Mesenteric fat pad (tissue), 1 donor: ENCODE measurements at places on chromosomes 2 and 18.

DNA sequence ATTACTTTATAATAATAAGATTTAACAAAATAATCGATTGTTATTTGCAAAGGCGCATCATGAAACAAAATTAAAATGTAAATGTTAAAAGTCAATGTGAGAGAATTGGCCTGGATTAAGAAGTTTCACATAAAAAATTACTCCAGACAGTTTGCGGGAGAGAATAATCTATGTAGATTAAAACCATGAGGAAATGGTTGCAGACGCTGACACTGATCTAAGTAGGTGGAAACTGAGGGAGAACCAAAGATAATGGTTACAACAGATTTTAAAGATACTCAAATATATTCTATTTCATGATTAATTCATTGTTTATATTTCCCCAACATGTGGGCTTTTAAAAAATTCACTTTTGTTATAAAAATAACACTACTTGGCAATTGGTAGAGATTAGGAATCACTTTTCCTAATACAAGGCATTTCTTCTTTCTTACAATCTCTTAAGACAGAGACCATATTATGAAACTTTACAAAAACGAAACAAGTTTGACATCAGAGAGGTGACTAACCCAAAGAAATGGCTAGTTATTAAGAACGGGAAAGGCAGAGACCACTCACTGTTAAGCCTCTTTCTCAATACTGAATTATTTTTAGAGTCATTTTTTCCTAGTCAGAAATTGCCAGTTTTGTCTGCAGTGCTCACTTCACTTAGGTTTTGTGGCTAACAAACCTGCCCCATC is 1.6 kb downstream of the KANSL1L start:
- no peak for DNase-seq

DNA sequence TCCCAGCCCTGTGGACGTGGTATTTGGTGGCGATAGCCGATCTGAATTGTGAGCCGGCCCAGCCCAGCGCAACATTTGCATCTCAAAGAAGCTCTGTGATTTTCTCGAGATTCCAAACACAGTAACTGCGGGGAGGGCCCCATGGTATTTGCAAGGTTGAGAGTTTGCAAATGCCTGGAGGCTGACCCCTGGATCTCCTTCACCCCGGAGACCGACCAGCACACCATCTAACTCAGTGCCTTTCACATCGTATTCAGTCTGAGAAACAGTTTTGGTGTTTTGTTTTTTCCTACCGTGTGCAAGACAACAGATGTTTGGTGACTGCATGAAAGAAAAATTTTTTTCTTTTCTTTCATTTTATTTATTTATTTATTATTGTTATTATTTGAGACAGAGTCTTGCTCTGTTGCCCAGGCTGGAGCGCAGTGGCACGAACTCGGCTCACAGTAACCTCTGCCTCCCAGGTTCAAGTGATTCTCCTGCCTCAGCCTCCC is 40.3 kb downstream of the MYCN start:
- DNase-seq = peak; percentile 82

DNA sequence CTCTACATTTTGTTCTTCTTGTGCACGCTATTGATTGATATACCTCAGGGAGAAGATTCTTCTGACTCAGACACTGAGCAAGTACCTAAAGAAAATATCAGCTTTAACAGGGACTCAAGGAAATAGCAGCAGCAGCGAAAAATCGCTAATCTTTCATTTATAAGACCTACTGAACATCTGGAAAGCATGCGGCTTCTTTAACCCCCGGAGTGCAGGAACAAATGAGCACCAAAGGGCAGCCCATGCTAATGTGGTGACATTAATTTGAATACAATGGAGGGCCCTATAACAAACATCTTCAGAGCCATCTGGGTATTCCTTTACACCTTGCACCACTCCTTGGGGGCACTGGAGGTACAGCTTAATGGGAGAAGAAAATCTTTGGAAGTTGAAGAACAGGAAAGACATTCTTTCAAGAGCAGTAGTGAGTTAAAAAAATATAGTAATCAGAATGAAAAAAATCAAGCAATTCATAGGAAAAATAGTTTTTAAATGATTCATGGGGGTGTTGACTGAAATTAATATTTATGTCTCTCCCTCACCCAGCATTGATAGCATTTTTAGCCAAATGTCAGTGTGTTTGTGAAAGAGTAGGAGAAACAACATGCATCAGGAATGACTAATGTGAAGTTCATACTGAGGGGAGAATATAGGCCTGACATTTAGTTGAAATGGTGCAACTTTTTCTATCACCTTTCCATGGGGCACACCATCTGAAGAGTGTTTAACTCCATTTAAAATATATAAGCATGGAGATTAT is 281.7 kb downstream of the HRH4 start:
- no peak for DNase-seq

DNA sequence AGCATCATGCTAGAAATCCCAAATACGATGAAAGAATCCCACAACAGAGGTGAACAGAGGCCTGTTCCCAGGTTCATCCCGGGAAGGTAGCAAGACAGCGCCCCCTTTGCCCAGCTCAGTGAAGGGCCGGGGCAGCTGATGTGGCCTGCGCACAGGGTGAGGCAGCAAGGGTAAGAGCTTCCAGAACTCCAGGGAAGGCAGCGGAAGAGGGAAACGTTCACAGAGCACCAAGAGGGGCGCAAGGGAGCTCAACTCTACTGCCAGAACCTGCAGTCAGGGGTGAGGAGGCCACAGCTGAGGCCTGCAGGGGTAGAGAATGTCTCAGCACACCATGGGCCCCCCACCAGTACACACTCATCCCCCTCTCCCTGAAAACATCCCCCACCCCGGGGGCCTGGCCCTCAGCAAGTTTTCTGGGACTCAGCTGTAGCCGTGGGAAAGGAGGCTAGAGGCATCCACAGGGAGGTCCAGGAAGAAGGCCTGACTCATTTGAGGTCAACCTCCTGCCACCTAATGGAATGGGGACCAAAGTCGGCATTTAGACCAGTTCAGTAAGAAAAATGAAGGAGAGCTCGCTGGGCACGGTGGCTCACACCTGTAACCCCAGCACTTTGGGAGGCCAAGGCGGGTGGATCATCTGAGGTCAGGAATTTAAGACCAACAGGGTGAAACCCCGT is 95.6 kb upstream of the ASAP2 start:
- no peak for DNase-seq

DNA sequence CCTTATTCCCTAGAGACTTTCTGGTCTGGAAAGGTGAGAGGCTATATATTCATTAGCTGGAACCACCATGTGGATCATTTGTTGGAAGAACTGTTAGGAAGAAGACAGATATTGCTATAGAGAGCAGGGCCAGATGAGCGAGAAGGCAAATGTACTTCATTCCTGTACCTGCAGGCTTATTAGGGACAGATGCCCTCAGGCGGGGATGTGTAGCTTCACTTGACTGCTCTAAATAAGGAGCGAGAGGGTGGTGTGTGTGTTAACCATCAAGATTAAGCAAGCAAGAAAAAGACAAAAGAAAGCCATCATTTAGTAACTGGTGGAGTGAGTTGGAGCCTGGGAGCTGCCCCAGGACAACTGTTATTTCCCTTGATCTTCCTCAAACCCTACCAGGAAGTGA is 36.4 kb downstream of the NEDD4L start:
- DNase-seq = no peak

GRCh38 chr18:11561293-11561692 is 48.1 kb upstream of the SLC35G4 start:
- no peak for DNase-seq

GRCh38 chr2:134738141-134738870 is 19.5 kb upstream of the TMEM163 start:
- DNase-seq = no peak

GRCh38 chr18:44545359-44545985 is 135.2 kb upstream of the SETBP1 start:
- no peak for DNase-seq

DNA sequence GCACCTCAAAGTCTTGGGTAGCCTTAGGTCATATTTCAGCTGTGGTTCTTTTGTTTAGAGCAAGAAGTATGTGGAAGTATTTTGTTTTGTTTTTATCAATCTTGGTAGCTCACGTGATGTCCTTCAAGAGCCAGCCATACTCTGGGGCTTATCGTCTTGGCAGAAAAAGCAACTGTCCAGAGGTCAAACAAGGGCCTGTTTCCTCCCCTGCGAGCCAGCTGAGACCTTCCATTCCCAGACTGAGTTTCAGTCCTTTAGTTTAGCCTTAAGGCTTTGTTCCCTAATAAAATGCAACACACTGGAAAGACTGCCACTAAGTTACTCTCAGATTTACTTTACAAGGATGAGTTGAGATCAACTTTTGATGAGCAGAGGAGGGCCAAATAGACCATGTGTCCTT is 63.5 kb downstream of the TXNL1 start:
- DNase-seq = no peak

- no peak for DNase-seq
Observed at GRCh38 chr18:52175406-52175805, 164.6 kb upstream of the DCC start.

- no peak for DNase-seq
Observed at GRCh38 chr2:49490710-49491109, 336.4 kb upstream of the FSHR start.

GRCh38 chr2:236795861-236796219 is 226.2 kb downstream of the ACKR3 start:
- no peak for DNase-seq

- no peak for DNase-seq
Observed at GRCh38 chr2:203580844-203581243, 45.7 kb upstream of the RAPH1 start.

GRCh38 chr18:9546468-9546867 is 67.9 kb downstream of the PPP4R1 start:
- DNase-seq = no peak

- no peak for DNase-seq
Observed at GRCh38 chr2:237020090-237020489, 65.6 kb upstream of the COPS8 start.

GRCh38 chr2:143431316-143431715 is 302.1 kb downstream of the ARHGAP15 start:
- no peak for DNase-seq

GRCh38 chr18:11983592-11983991 is 2.3 kb downstream of the IMPA2 start:
- peak; percentile 88 for DNase-seq

DNA sequence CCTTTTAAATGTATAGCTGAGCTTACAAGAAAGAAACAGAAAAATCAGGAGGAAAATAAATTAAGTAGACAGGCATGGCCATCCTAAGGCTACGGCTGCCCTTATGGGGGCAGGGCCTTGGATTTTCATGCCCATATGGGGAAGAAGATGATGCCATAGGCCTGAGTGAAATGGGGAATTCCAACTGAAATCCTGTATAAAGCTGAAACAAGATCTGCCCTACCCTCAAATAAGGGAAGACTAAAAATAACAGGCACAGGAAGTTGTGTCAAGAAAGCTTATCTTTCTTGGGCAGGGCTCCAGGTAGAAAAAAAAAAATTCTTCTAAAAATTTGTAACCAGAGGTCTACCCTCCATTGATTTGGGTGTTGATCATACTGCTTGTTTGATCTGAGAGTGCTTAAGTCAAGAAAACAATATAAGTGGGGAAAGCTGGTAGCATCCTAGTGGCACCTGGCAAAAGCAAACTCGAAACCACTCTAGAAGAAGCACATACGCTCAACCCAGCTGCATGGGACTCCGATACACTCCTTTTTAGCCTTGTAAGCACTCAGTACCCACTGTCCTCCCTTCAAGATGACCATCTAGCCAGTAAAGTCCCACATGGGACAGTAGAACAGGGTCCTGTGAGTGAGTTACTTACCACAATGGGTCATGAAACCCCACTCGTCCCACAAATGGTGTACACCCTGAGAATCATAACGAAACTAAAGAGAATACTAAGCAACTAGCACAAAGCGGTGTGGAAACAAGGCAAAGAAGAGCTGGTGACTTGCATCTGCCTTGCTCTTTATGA is 22.3 kb downstream of the DNAH7 start:
- no peak for DNase-seq

- no peak for DNase-seq
Observed at GRCh38 chr2:214881647-214882202, 72.2 kb upstream of the BARD1 start.

DNA sequence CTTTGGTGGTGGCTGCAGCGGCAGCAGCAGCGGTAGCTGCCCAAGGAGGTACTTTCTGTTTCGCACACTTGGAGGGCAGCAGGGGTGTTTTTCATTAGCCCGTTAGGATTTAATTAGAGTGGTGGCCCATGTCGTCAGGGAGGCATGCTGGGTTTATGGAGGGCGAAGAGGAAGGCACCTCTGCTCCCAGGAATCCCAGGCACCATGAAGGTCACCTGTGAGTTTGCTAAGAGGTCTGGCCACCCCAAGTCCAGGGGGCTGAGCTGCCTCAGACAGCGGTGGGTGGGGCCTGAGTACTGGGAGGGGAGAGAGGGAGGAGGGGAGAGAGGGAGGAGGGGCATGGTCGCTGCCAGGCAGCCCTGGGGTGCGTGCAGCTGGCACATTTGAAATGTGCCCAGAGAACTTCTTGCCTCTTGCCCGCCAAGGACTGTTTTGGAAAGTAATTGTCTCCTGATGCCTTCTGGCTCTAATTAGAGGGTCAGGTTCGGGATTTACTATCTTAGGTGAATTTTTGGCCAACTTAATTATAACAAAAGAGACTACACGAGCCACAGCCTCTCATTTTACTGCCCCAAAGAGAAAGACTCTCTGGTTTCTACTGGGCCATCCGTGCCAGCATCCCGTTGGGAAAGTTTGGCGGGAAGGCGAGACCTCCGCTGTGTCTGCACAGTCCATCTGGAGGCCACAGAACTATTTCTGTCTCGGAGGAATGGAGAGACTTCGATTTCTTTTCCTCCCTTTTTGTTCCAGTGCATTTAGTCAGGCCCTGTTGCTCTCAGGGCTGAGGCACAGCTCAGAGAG is 62.0 kb downstream of the GLI2 start:
- no peak for DNase-seq

- no peak for DNase-seq
Observed at GRCh38 chr18:10563886-10564285, 38.1 kb downstream of the NAPG start.

- DNase-seq = peak; percentile 85
Observed at GRCh38 chr18:58762781-58763171, 91.5 kb downstream of the MALT1 start.

- no peak for DNase-seq
Observed at GRCh38 chr2:197134206-197134605, 176.4 kb downstream of the ANKRD44 start.

DNA sequence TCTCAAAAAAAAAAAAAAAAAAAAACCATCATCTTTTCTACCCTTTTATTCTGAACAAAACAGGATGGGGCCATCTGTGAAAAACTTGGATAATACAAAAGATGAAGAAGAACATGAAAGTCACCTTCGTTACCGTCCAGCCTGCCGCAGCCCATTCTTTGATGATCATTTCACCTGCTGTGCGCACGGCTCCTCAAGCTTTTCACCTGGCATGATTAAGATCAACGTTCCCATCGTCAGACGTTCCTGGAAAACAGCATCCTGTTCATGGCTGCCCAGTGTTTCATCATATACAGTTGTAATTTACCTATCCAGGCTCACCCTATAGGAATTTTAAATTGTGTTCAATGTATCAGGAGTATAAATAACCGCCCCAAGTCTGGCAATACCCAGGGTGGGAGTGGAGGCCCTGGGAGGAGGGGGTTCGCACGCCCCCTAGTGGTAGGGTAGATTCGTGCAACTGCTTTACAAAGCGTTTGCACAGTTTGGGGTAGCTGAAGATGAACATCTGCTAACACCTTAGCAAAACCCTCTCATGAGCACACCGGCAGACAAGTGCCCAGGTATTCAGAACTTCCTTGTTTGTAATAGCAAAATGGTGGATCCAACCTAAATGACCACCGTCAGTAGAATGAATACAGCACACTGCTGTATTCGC is 49.0 kb upstream of the GLI2 start:
- DNase-seq = no peak
